ENCODE measurements at places on chromosomes 5 and 9.

DNA sequence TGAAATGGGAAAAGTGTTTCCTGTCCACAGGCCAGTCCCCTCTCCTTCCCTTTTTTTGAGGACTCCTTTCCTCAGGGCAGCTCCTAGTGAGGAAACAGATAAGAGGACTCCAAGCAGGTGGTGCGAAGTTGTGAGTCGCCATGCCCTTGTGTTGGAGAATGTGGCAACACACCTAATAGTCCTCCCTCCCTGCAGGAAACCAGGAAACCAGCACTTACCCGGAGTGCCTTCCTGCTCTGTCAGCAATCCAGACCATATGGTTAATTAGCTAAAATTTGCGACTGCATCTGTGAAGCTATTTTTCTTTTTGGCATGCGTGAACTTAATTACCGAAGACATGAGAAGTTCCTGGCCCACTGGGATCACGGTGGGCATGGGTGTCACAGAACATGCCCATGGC, 69.9 kb downstream of the TRIM32 start:
- no peak for DNase-seq

DNA sequence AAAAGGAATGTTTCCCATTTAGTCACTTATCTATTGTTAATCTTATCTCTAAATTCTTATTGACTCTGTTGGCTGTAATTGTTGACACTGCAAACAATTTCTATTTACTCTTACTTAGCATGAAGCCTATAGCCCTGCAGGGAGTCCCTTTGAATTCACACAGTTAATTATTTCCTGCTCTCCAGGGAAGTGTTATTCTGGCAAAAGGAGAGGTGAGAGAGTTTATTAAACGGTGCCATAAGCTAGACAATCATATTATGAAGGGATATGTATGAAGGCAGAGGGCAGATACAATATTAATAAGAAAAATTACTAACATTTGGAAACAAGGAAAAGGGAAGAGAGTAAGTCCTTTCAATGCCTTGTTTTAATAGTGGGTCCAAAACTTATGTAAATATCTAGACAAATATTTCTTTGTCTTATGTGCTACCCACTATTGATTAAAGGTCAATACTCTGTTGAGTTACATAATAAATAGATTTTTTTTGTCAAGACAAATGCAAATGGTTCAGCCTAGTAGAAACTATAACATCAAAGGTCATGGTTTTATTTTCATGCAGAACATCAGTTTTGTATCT, 107.1 kb downstream of the CDH18 start:
- no peak for DNase-seq

DNA sequence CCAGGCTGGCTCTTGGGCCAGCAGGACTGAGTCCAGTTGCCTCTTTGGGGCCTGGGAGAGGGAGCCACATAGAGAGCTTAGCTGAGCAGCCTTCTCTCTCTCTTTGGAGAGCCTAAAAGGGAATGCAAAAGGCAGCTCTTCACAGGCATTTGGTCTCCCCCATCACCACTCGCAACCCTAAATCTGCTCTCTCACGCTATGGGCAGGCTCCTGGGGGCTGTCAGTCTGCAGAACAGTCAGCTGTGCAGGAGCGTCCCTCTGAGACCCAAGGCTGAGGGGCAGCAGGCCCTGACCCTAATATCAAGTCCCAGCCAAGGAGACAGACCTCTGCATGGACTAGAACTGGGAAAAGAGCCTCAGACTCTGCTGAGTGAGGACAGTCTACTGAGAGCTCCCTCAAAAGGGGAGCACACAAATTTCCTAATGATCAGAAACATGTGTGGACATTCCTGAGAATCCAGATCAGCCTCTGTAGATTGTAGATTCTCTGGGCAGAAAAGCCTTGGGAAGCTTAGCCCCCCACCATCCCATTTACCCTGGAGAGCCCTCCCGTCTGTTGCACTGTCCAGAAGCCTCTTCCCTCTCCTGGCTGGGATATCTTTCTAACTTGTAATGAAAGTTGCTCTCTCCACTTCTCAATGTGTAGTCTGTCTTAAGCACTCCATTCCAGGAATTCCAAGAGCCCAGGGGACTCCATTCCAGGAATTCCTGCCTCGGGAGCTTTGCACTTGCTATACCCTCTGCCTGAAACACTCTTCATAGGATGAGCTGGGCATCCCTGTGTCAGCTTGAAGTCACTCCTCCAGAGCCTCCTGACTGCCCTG, 79.4 kb downstream of the FAM114A2 start:
- no peak for DNase-seq

- no peak for DNase-seq
Measured at GRCh38 chr5:127585661-127586060, 63.2 kb upstream of the CTXN3 start.

GRCh38 chr5:138092301-138092700, 8.5 kb downstream of the WNT8A start:
- no peak for DNase-seq

DNA sequence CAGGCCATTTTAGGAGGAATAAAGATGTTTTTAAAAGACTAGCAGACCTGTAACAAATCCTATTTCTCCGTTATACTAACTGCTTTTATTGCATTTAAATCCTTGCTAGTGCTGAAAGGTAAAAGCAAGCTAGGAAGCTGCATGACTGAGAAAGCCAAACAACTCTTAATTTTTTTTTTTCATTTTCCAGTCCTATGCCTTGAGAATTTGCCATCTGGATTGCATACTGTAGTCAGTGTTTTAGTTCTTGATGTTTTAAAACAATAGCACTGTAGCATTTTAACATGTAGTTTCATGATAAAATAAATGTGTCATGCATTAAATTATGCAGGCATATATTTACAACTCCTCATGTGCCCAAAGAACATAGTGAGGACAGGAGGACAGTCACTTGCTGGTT, 108.4 kb upstream of the FGF10 start:
- DNase-seq, result no peak

GRCh38 chr9:101307524-101308213, 77.1 kb downstream of the BAAT start:
- no peak for DNase-seq

GRCh38 chr9:81650586-81651515, 38.5 kb downstream of the TLE1 start:
- no peak for DNase-seq

- DNase-seq, result no peak
Measured at GRCh38 chr5:178651046-178651810, 24.4 kb upstream of the CLK4 start.

- DNase-seq, result no peak
Measured at GRCh38 chr5:94777056-94777880, 158.8 kb downstream of the SLF1 start.

- no peak for DNase-seq
Measured at GRCh38 chr5:109580225-109580624, 109.5 kb upstream of the MAN2A1 start.

- peak; percentile 19 for DNase-seq
Measured at GRCh38 chr5:91219803-91220371, 163.2 kb downstream of the ARRDC3 start.

- peak; percentile 81 for DNase-seq
Measured at GRCh38 chr5:56415356-56415765, 182.2 kb upstream of the ANKRD55 start.

DNA sequence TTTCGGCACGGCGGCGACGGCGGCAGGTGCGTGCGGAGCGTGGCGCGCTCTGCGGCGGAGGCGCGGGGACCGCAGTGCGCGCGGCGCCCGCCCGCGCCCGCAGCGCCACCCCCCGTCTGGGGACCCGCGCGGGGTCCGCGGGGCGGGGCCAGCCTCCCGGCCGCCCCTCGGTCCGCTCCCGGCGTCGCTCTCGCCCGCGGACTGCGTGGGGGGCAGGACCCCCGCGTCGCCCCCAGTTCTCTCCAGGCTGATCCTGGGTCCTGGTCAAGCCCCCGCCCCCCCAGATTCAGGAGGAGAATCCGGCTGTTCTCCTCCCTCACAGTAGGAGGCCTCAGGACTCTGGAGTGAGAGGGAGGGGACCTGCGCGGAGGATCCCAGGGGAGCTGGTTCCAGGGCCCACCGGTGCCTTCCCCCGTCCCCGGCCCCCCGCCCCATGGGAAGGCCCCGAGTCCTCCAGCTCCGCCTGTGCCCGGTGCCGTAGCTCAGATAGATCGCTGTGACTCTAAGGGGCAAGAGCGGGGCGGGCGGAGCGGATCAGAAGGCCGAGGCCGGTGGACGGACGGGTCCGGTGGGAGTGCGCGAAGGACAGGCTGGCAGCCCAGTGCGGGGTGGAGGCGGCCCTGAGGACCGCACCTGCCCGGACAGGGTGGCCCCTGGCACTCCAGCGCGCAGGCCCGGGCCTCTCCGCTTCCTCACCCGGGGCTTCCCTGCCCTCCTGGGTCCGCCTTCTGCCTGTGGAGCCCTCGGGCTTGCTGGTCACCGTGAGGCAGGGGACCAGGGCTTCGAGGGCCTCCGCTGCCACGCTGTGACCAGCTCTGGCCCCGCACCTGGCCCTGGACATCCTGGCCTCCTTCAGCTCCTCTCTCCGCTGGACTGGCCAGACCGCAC, at the start of gene RNF208:
Gene RNF208, minus strand, starts transcription at position 51 of the 888 bp plus-strand sequence. CDS start 1,028 bp downstream, outside the sequence.
- no peak for DNase-seq

GRCh38 chr5:143182901-143183820, 220.3 kb downstream of the NR3C1 start:
- peak; percentile 86 for DNase-seq

- DNase-seq, result no peak
Measured at GRCh38 chr5:38667499-38667776, 111.0 kb upstream of the LIFR start.

- no peak for DNase-seq
Measured at GRCh38 chr5:127359502-127359901, 68.9 kb downstream of the MEGF10 start.

- DNase-seq, result no peak
Measured at GRCh38 chr5:132070460-132071337, 2.9 kb upstream of the CSF2 start.

GRCh38 chr9:98418578-98419259, 163.3 kb upstream of the TBC1D2 start:
- DNase-seq, result no peak

- DNase-seq, result no peak
Measured at GRCh38 chr9:97406620-97407177, 5.2 kb upstream of the TDRD7 start.
